CD8-positive, alpha-beta memory T cell (primary cell): ENCODE measurements at places on chromosomes 16 and 17. TPM values are rescaled to one million over a fixed set of nuclear protein-coding genes. Genes with fewer than 3 reads are reported as not detected.

DNA sequence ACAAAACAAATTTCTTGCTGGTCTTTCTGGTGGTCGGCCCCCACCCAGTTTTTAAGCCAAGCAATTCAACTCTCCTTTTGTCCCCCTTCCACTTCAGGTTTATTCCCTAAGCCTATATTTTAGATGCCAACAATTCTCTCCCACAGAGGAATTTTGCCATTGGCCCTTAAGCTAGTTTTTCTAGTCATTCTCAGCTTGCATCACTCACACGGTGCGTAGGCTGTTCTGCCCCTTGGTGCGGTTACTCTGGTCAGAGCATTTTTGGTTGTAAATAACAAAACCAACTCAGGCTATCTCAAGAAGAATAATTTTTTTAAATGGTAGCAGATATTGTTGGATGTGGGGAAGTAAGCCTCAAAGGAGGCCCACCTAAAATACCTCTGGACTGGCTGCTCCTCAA, 33.7 kb upstream of the DYNLL2 start:
- DNase-seq, result no peak

DNA sequence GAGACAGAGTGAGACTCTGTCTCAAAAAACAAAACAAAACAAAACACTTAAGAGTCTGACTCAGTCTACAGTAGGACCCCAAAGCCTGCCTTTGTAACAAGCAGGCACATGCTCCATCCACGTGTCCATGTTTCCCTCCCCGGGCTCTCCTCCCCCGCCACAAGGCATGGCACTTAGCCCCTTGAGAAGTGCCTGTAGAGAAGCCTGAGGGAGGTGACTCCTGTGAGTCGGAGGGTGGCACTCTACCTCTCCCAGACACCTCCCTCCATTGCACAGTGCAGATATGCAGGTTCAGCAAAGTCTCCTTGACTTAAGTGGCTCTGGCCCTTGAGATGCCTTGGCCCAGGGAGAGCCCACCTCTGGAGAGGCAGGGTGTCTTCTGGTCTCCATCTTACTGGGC, 6.8 kb downstream of the FHOD1 start:
- DNase-seq, result no peak

- no peak for DNase-seq
Observed at GRCh38 chr17:30309591-30309990, 17.8 kb upstream of the BLMH start.

- DNase-seq, result no peak
Observed at GRCh38 chr17:61362852-61363600, 36.6 kb upstream of the TBX2 start.

- no peak for DNase-seq
Observed at GRCh38 chr17:17766077-17766743, 70.6 kb downstream of the SREBF1 start.

GRCh38 chr16:59469266-59469665, 735.1 kb upstream of the GOT2 start:
- no peak for DNase-seq

The WSCD1 gene
- total RNA-seq, result 0.35 TPM

The NLRC3 gene
- 20.5 TPM for total RNA-seq

The CSH1 gene
- total RNA-seq, result not detected
